ENCODE measurements at places on chromosomes 2 and 18.
A peak's percentile ranks its signal among the peaks of the same experiment; 100 is the strongest.

DNA sequence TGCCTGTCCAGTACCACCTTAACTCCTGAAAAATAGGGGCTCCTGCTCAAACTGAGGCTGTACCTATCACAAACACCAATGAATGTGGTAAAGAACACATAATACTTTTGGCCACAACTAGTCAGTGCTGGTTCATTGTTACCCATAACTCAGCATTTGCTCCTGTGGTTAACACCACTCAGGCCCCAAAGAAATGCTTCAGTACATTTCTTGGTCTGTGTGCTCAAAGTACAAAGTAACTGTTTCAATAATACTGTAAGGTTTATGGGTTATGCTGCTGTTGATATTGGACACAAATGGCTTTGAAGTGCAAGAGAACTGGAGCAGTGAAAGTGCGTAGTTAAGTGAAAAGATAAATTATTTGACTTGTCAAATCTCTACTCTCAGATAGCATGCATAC lies 95.0 kb upstream of the TACR1 start:
- DNase-seq = no peak

DNA sequence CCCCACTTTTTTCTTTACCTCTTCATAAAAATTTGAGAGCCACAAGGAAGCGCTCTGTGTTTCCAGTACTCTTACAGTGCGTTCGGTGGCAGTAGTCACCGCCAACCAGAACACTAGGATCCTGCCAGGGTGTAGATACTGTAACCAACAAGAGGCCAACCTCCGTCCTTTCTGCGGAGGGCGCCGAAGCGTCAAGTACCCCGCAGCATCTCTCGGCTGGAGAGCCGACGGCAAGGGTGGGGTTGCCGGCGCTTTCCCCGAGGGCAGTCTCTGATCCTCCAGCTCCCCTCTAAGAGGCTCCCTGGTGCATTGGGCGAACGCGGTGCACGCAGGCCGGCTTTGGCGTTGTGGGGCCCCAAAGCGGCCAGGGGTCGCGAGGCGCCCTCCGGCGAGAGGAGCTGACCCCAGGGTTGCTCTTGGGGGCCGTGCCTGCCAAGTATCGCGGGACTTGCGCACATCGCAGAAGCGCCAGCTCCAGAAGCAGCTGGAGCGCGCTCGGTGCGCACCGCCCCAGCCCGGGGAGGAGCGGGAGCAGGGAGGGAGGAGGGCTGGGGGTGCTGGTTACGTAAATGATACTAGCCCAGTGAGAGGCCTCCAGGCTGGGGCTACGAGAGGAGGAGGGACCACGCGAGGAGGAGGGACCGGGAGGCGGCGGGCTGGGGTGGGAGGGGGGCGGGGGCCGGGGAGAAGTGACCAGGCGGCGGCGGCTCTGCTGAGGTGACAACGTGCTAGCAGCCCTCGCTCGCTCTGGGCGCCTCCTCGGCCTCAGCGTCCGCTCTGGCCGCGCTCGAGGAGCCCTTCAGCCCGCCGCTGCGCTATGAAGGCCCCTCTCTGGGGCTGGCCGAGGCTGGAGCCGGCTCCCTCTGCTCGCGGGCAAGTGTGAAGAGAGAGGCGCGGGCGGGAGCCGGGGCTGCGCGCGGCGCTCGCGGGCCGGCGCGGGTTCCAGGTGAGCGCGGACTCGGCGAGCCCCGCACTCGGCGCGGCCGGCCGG lies at the start of gene GALNT13:
GALNT13 (plus strand) TSS at position 692 of the 991 bp plus-strand sequence.
- no peak for DNase-seq

GRCh38 chr2:100554798-100555407 lies 7.9 kb upstream of the PDCL3 start:
- DNase-seq = no peak

- DNase-seq = no peak
Measured at GRCh38 chr18:32167980-32168730, 21.7 kb upstream of the MEP1B start.

GRCh38 chr2:31227711-31228125 lies 6.2 kb upstream of the EHD3 start:
- no peak for DNase-seq

- peak; percentile 30 for DNase-seq
Measured at GRCh38 chr2:71223767-71224333, 3.1 kb downstream of the PAIP2B start.

DNA sequence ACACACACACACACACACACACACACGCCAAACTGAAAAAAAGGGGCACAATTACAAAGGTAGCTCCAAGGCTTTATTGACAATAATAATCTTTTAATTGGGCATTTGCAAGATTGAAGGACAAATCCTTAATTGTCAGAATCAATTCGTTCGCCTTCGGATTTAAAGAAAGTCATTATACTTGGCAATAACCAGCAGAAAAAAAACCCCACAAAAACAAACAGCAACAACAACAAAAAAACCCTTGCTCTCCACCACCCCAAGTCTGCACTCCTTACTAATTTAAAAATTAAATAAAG lies 1.8 kb upstream of the HOXD8 start:
- DNase-seq = no peak
